ENCODE measurements at places on chromosomes 4 and X.

GRCh38 chr4:78569306-78569821 lies 17.8 kb downstream of the ANXA3 start:
- no peak for DNase-seq

GRCh38 chr4:9903317-9903716 lies 118.0 kb downstream of the SLC2A9 start:
- no peak for DNase-seq

DNA sequence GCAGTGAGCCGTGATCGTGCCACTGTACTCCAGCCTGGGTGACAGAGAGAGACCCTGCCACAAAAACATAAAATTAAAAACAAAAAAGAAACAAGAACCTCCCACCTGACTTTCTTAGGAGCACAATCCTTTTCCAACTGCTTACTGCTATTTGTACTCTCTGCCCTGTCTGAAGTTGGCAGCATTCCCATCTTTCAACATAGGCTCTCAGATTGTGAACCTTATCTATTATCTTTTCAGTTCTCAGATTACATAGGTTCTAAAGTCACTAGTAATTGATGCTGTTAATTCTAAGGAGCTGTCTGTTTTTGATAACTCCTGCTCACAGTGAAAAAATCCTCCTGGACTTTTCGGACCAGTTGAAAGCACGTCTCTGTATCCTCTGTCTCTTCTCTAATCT lies 812.2 kb upstream of the CT83 start:
- no peak for DNase-seq

DNA sequence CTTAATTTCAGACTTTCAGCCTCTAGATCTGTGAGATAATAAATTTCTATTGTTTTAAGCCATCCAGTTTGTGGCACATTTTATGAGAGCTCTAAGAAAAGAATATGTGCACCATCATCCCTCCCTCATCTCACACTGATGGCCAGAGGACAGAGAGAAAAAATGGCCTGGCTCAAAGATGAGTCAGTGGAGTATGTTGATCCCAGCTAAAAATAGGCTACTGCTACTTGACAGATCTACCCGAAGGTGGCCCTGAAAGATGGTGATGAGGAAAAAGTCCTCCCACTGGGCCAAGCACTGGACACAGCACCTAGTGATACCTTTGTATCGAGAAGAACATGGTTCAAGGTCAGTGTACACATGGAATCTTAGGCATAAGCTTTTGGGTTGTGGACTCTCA lies 38.2 kb upstream of the DCTD start:
- DNase-seq = no peak

GRCh38 chrX:45472968-45473367 lies 272.3 kb upstream of the DIPK2B start:
- no peak for DNase-seq

DNA sequence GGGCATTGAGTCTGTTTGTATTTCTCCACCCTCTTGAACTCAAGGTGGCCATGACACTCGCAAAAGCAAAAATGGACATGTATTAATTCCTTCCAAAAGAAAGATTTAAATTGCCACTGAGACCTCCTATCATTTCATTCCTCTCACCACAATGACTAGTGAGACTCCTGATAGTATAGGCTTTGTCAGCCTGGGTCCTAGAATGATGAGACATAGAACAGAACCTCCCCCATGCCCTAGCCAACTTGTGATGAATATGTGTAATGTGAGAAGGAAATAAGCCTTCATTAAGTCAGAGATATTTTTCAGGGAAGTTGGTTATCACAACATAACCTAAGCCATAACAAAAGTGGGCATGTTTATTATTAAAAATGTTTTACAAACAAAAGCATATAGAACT lies 62.5 kb downstream of the ASB9 start:
- DNase-seq = no peak

- no peak for DNase-seq
These were observed 87.3 kb downstream of the PJA1 start for GRCh38 chrX:69077895-69078455.

DNA sequence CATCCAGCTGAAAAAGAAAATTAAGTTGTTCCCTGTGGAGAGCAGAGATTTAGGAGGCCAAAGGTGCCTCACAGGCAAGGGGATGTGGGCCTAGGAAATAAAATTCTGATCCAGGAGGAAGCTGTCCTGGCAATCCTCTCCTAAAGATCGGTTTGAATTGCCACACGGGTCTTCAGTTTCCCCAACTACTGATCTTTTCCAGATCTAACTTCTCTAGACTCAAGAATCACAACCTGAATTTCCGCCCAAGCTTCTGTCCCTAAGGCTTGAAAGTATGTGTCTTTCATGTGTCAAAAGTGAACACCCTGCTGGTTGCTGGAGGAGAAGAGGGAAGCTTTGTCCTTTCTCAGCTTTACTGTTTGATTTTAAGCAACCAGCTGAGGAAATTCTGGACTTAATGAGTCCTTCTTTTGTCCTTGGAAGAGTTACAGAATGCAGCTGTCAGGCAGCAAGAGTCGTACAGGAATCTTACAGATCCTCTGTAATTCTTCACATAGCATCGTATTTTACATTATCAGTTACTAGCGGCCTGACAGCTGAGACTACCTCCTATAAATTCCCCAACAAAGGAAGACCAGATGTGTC lies 93.8 kb downstream of the INPP4B start:
- DNase-seq = no peak

All from NCI-H1436 (cell line).